Cortex of kidney (tissue), 1 donor: ENCODE measurements at places on chromosomes 6 and 20.

- DNase-seq, result no peak
Measured at GRCh38 chr20:37741570-37741969, 47.7 kb downstream of the CTNNBL1 start.

- no peak for DNase-seq
Measured at GRCh38 chr20:3563548-3564177, 92.8 kb downstream of the ATRN start.

DNA sequence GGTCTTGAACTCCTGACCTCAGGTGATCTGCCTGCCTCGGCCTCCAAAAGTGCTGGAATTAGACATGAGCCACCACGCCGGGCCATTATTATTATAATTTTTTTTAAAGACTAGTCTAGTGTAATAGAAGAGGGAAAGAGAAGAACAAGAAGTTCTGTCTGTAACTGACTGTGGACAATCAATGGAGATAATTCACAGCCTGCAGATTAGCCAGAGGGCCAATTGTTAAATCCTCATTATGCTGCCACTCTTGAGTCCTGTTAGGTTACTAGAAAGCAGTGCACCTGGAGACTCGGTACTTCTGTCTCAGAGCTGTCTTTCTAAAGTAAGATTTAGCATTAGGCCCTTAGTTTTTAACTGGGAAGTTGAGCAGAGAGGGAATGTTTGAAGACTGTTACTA lies 37.5 kb downstream of the CARMIL1 start:
- no peak for DNase-seq

- no peak for DNase-seq
Measured at GRCh38 chr6:85368631-85369030, 81.3 kb upstream of the NT5E start.

DNA sequence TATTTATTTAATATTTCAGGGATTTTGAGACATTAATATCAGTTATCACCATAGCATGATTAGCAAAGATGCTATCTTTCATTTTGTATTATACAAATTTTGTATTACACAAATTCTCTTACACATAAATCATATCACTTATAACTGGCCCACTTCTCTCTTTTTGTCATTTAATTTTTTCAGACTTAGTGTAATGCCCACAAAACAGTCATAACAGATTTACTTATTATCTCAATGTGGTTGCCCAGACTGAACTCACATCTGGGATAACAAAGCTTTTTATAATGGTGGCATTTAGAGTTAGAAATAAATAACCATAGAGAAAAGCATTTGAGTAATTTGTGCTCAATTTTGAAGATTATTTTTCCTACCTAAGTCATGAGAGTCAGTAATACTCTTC lies 148.3 kb downstream of the TFAP2B start:
- DNase-seq, result no peak

GRCh38 chr6:21051777-21052176 lies 517.5 kb downstream of the CDKAL1 start:
- no peak for DNase-seq

GRCh38 chr20:62925420-62926228 lies 681 bp downstream of the DIDO1 start:
- DNase-seq, result no peak
